ENCODE measurements at places on chromosomes 6 and 20.

DNA sequence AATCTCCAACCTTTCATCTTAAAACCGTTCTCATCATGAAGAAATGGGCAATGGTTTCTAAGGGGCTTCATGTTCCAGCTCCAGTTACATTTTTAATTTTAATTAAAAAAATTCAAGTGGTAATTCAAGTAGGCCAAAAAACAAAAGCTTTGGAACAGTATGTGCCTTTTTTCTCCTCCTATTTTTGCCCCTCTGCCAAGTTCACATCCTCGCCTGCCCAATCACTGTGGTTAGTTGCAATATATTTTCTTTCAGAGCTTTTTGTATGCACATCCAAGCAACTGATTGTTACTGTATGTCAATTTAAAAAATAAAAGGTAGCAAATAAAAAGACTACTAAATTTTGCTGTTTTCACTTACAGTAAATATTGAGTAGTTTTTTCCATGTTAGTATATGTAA, 99.8 kb upstream of the B3GAT2 start:
- DNase-seq, result no peak

GRCh38 chr6:148765898-148766808, 19.3 kb downstream of the UST start:
- no peak for DNase-seq

DNA sequence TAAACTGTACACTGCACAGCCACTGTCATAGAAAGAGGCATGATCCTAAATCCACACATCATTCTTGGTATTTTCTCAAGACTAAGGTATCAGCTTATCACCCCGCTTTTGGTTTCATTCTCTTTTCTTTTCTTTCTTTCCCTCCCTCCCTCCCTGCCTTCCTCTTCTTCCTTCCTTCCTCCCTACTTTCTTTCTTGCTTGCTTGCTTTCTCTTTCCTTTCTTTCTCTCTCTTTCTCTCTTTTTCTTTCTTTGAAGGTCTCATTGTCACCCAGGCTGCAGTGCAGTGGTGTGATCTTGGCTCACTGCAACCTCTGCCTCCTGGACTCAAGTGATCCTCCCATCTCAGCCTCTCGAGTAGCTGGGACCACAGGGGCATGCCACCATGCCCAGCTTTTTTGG, 81.1 kb downstream of the MAP7 start:
- DNase-seq, result no peak

DNA sequence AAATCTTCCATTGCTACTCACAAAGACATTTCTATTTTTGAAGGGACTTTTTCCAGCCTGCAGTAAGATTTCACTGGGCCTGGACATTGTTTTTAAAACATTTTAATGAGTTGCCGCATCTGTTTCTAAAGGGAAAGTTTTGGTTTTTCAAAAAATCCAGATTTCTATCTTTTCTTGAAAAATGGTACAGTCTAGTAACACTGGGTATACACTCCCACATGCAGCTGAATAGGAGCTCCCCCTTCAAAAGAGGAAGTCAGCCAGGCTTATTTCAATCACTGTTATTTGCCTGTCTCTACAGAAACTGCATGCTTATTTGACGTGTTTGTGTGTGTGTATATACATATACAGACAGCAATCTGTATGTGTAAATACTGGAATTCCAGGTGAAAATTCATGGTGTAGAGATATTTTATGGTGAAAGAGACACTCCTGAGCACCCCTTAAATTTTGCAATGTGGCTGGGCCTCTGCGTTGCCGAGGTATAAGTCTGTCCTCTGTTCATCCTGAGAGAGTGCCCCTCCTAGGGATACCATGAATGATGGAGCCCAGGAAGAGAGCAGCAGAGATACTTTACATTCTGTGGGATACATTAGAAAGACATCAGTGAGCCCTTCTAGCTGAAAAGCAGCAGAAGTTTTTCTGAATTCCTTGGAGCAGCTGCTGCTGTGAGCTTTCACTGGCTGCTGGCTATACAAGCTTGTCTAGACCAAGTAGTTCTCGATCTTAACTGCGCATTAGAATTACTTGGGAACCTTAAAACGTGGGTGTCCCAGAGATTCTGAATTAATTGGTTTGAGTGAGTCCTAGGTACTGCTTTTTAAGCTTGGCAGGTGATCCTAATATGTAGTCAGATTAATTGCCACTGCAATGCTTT, 12.0 kb upstream of the ABRACL start:
- DNase-seq, result no peak

GRCh38 chr6:87333591-87334181, 4.6 kb upstream of the GJB7 start:
- peak; percentile 37 for DNase-seq

GRCh38 chr6:113825781-113826180, 31.4 kb upstream of the MARCKS start:
- peak; percentile 57 for DNase-seq

DNA sequence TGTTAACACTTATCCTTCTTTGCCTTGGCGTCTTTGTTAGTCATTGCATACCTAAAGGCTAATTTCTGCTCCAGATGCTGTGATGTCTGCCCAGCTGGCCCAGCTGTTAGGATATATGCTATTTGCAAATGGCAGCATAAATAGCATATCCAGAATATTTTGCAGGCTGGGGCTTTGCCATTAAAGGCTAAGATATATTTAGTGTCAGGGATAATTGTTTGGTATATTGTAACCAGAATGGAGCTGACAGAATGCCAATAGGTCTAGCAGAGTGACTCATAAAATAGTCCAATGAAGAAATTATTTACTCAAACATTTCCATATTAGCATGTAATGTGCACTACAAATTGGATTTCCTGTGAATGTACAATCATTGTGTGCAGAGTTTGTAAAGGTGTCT, 584.1 kb upstream of the FLRT3 start:
- peak; percentile 37 for DNase-seq

DNA sequence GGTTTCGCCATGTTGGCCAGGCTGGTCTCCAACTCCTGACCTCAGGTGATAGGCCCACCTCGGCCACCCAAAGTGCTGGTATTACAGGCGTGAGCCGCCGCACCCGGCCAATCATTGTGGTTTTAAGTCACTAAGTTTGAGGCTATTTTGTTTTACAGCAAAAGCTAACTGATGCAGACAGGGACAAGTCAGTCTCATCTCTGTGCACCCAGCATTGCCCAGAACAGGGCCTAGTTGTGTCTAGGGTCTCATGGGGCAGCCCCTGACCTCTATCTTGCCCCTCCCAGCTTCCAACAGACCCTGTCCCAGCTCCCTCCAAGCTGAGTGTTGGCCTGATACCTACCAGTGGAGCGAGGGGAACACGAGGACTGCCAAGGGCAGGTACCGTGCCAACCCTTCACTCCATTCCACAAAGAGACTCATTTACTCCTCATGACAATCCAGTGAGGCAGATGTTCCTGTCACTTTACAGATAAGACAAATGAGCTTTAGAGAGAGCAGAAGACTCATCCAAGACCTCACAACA, 8.9 kb upstream of the RBCK1 start:
- DNase-seq, result no peak

DNA sequence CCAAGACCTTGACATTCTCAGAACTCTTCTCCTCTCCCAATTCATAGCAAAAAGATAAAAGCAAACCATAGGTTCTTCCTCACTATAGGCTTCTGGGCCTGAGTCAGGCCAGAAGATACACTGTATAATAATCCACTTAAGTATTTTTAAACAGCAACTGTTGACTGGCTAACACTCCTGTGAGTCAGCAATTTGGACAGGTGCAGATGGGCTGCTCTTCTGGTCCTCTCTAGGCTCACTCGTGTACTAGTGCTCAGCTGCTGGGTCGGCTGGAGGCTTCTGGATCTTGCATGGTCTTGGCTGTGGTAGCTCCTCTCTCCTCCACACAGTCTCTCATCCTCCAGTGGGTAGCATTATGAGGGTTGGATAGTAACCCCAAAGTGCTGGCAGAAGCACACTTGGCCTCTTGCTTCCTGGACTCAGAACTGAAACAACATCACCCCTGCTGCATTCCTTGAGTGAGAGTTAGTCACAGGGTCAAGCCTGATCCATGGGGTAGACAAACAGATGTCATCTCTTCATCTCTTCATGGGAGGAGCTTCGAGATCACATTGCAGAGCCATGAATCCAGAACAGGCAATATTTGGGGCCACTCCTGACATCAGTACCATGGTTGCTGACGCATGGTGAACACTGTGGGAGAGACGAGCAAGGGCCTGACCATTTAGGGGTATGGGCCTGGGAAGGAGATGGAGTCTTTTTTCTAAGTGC, 86.9 kb downstream of the C6orf118 start:
- no peak for DNase-seq

DNA sequence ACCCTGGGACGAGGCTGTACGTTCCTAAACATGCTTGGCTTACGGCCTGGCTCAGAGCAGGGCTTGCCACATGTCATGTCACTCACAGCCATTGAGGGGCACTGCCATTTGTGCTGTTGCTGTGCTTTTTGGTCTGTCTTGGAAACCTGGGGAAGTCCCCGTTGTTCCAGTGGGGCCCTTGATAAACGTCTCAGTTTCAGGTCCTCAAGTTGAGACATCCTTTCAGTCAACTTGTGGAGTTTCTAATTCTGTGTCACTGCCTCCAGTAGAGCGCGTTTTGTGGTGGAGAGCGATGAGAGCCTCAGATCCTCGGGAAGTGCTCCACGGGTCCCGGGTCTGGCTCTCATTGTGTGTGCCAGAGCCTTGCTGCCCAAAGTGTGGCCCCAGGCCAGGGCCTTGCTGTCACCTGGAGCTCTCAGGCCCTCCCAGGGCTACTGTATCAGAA, 43.0 kb upstream of the CCR6 start:
- no peak for DNase-seq
